ENCODE measurements at places on chromosomes 7 and 10.

DNA sequence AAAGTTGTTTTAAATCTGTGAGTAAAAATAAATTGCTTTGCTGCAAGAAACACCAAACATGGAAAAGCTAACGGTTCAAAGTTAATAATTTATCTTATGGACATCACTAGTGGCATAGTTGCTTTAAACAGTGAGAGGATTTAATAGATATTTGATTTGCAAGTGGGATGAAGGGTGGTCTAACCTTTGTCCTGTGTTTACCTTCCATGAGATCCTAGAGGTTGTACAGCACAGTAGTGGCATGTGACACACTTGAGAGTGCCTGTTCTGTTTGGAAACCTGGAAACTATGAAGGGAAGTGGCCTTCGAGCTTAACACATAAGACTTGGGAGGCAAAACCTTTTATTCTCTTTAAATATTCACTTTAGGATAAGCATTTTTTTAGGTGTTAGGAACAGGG is 16.0 kb downstream of the EGFR start:
- no peak for DNase-seq

DNA sequence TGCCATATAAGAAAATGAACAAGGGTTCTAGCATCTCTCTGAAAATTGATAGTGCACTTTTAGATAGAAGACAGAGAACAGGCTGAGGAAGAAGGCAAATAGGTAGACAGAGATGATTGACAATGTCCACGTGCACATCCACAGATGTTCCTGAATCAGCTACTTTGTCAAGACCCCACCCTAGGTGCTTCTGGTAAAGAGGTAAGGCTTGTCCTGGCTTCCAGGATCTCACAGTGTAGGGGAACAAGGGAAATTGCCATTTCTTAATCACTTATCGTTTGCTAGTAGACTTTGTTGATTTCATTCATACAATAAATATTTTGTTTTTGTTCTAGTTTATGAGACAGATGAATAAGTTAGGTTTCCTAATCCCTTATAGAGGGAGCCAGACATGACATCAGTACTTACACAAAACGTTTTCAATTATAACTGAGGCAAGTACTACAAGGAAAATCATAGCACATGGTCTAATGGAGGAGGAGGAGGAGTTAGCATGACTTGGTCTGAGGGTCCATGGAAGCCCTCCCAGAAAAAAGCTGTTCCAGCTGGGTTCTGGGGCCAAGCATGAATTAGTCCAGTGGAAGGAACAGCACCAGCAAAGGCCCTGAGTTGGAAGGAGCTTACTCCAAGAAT is 115.9 kb upstream of the ARID5B start:
- DNase-seq = no peak

DNA sequence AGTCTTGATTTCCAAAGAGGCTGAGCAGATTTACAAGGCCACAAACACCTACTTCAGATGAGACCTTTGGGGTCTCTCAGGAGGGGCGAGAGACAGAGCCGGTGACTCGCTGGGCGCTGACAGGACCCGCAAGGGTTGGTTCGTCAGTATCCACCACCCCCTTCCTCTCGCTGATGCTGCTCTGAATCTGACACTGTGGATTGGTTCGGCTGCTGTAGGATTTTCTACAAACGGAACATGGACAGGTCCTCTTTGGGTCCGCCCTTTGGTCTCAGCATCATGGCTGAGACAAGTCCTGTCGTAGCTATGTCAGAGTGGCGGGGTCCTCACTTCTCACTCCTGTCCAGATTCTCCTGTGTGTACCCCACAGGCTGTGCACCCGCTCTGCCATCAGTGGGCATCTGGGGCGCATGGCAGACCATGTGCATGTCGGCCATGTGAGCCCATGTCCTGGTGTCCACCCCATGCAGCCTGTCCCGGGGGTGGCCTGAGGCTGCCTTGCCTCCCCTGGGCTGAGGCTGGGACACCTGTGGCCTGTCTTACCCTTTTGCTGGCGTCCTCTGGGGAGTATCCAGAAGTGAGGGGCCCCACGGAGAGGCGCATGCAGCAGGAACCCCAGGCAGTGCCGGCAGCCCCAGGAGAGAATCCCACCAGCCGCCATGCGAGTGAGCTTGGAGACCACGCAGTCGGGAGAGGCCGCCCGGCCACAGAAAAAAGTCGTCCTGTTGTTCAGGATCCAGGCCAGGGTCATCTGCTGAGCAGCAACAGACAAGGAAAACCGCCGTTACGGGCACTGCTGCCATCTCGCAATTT is 21.6 kb upstream of the FAM20C start:
- DNase-seq = no peak

DNA sequence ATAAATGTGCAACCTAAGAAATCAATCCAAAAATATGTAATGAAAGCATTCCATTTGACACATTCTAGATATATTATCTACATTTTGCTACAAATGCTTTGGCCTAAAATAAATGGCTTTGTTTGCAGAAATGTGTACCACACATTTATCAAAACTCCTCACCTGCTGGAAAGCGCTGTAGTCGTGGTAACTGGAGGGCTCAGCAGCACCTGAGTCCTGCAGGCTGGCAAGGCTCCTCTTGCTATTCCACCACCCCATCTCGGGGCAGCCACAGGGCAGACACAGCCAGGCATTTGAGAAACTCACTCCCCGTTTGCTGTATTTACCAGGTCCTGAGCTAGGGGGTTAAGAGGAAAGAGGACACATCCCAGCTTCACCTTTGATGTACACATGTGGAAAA is 68.1 kb upstream of the TOMM7 start:
- DNase-seq = no peak

- DNase-seq = no peak
These were observed 710 bp downstream of the MRPL43 start for GRCh38 chr10:100986623-100986951.

DNA sequence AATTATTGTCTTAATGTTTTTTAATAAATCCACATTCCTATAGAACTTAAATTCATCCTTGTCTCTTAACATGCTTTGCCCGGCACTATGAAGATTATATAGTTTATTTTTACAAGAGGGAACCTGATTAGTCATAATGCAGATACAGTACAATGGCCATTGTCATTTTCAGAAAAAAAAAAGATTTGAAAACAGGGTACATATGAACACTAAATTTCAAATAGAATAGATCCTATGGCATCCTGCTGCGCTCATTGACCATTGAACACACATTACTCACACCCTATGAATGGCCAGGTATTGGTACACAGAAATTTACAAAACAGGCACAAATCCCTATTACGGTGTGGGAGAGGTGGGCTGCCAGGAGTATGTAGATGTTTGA is 2.0 kb upstream of the KLF6 start:
- DNase-seq = no peak

DNA sequence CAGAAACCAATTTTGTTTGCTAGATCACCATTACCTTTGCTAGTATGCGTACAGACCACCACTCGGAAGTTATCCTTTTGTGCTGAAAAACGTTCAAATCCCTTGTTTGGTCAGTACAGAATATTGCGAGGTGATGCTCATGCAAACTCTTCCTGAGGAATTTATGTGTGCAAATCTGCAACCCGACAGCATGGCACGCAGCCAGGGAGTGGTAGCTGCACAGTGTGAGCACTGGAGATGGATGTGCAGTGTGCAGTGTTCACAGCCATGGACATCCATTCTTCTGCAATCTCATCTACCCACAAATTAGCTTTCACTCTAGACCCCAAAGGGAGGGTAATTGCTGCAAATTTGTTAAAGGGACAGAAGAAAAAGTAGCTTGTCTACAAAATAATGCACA is 72.2 kb downstream of the CACUL1 start:
- no peak for DNase-seq

DNA sequence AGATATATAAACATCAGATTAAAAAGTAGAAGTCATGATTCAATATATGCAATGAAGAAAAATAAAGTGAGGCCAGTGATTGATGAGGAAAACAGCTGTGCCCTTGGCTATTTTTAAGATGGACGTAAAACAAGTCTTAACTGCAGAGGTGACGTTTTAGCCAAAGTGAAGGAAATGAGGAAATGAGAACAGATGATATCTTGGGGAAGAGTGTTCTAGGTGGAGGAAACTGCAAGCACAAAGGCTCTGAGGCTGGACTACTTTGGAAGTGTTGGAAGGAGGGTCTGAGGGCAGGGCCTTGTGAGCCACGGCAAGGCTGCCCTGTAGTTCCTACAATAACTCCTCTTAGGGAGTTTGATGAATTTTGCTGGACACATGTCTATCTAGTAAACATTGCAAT is 140.5 kb upstream of the AKR1E2 start:
- no peak for DNase-seq

- no peak for DNase-seq
These were observed 137.2 kb upstream of the PCBD1 start for GRCh38 chr10:71025535-71025934.

DNA sequence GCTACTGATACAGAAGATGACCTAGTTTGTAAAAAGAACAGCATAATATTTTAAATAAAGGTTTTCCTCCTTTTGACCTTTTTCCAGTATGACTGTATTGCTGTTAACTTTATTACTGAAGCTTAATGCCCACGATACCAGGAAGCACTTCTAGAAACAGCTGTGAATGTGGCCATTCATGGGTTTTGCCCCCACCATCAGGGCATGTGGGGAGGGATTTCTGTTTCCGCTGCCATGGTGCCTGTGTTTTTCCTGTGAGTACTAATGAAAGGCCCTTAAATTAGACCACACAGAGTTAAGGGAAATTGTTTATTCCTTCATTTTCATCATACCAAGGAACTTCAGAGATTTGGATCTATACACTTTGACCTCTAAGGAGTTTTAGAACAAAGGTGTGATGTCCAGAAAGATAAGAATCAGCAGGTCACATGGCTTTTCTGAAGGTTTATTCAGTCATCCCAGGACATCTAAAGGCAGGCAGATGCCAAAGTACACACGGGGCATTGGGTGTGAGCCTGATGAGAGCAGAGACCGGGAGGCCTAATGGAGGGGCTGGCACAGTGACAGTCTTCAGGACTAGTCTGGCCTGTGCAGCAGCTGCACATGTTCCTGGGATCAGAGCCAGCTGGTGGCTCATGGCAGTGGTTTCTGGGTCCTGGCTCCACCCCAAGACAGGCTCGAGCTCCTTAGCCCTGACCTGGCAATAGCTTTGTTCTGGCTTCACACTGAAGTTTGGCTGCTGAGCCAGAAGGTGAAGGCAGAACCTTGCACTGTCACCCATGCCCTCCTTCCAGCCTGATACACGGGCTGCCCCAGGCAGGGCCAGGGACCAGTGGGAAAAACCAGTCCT is 190.9 kb downstream of the REEP3 start:
- DNase-seq = no peak

- no peak for DNase-seq
These were observed 3.7 kb downstream of the SUFU start for GRCh38 chr10:102507521-102507920.

- no peak for DNase-seq
These were observed 10.1 kb downstream of the AQP1 start for GRCh38 chr7:30921540-30922401.

DNA sequence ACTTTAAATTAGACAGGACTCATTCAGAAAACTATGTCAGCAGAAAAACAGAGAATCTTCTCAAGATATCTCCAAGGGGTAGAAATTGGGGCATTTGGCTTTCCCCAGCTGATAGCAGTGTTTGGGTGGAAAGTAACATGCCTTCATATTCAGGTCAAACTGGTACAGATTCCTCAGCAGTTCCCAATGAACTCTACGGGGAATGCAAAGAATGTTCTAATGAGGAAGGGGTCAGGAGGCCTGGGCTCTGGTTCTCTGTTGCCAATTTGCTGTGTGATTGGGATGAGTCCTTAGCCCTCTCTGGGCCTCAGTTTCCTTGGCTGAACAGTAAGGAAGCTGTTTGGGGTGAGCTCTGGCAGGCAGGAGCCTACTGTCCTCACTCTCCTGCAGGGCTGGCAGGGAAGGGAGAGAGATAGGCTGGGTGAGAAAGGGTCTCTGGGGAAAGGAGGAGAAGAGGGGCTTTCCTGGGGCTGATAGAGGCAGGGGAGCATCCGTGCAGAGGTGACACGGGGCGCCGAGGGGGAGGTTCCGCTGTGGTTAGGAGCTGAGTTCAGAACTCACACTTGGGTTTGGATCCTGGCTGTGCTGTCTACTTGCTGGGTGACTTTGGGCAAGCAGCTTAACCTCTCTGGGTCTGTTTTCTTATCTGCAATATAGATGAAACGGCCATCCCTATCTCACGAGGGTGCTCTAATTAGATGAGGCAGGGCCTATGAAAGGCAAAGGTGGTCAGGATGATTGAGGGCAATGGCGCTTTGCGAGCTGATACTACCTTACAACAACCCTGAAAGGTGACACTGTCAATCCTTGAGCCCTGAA is 45.1 kb downstream of the SPOCK2 start:
- DNase-seq = no peak

DNA sequence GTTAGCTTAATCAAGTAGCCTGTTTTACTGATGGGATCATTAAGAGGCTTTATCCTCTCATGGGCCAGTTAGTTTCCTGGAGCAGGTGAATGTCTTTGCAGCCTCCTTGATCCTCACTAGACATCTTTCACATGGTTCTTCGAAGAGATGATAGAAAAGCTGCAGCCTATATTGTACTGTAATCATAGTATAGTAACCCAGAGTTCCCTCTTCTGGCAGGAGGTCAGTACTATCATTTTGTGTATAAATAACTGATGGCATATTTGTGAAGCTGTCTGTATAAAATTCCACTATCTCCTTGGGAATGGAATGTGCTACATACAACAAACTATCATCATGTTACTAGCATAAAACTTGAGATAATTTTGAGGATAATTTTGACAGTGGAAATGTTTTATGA is 123.8 kb upstream of the PRPS1L1 start:
- no peak for DNase-seq

DNA sequence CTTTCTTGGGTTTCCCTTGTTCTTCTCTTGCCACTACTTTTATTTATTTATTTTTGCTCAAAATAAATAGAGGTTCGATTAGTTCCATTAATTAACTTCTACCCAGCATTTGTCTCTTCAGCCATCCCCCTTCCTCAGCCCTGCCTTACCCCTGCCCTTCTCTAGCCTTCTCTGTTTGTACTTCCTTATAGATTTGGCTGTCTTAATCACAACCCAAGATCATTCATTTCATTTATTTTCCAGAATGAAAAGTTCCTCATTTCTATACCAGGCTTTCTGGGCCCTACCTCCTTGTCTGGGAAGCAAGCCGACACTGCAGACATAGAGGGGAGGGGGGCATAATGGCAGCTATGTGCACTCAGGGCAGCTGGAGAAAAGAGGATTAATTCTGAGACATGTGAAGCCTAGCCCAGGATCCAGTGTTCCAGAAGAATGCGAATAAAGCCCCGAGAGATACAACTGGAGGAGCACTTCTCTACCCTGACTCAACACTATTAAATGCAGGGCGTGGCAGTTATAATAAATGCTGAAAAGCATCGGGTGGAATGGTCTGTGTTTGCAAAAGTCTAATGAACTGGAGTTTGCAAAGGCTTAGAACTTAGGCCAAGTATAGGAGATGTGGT is 6.4 kb upstream of the PDCD4 start:
- DNase-seq = no peak

- DNase-seq = peak; percentile 77
These were observed 83.0 kb upstream of the DUSP5 start for GRCh38 chr10:110414548-110415309.

- DNase-seq = no peak
These were observed 14.1 kb upstream of the SOSTDC1 start for GRCh38 chr7:16479591-16479990.

DNA sequence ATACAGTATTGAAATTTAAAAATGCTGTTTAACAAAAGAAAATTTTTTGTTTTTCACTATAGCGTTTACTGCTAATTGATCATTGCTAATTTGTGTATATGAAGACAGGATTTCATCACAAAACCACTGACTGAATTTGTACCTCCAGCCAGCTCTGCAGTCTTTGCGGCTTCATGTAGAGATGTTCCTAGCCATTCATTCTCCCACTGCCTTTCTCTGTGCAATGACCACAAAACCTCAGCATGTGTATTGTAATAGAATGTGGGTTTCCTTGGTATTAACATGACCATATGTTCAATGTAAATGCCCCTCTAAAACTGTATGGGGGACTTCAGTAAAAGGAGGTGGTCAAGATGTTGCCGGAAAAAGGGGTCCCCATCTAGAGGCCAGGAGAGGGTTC is 81.1 kb upstream of the STEAP1B start:
- DNase-seq = no peak

All from activated naive CD8-positive, alpha-beta T cell treated with anti-CD3 and anti-CD28 coated beads, Interleukin-2, amount 50 U/mL, for 16 hours (primary cell).